GM23338 (cell line): ENCODE measurements at places on chromosomes 12 and 14.

- no peaks in the 10 kb centered on the region for H3K27me3 ChIP-seq
- H3K4me1 ChIP-seq: no peaks in the 10 kb centered on the region
- H3K4me3 ChIP-seq: no peak overlapping the region
- H3K27ac ChIP-seq: no peak overlapping the region
- no peaks in the 10 kb centered on the region for H3K36me3 ChIP-seq
Observed at GRCh38 chr14:38339696-38340095, 83.8 kb upstream of the CLEC14A start.

GRCh38 chr12:99911967-99912366 lies 72.8 kb downstream of the ANKS1B start:
- H3K27ac ChIP-seq: no peak overlapping the region
- DNase-seq: no peak
- H3K36me3 ChIP-seq: no peaks in the 10 kb centered on the region
- H3K4me3 ChIP-seq: no peak overlapping the region
- H3K4me1 ChIP-seq: no peaks in the 10 kb centered on the region
- H3K27me3 ChIP-seq: no peaks in the 10 kb centered on the region

- H3K27me3 ChIP-seq: no peaks in the 10 kb centered on the region
- no peaks in the 10 kb centered on the region for H3K36me3 ChIP-seq
- no peak overlapping the region for H3K27ac ChIP-seq
- H3K4me3 ChIP-seq: no peak overlapping the region
Observed at GRCh38 chr12:110254971-110255540, 26.0 kb upstream of the ATP2A2 start.

DNA sequence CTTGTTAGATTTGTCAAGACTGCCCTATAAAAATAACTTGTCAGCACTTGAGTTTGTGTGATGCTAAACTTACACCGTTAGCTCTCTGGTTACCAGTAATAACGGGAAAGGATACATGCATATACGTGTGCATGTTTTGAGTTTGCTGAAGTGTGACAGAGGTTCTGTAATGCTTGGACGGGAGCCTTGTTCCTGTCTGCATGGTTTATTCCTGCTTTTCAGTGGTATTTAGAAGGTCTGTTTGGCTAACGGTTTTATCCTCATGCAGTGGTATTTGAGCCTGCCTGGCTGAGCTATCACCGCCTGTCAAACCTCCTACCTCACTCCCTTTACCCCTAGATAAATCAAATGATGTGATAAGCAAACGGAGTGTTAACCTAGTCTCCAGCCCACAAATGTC lies 305.6 kb downstream of the GALC start:
- no peaks in the 10 kb centered on the region for H3K36me3 ChIP-seq
- DNase-seq: no peak

DNA sequence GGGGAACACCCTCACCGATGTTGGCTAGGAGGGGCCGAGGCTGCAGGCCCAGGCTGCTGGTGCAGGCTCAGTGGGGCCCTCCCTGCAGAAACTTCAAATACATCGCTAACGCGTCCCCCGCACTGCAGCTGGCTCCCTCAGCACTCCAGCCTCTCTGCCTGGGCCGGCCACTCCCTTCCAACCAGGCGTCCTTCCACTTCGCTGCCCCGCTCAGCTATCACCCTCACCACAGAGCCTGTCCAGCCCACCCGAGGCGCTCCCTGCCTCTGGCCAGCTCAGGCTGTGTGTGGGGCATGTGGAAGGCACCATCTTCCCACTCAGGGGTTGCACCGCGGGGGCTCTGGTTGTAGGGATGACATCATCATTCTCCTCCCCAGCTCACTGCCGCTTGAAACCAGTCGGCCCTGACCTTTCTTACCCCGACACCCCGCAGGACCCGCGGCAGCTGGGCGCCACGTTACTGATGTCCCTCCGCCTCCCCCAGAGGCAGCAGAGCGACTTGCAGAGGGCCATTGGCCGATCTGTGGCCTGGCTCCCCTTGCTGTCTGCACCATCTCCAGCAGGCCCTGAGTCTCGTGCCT lies 199.9 kb upstream of the RTL1 start:
- no peak overlapping the region for H3K27ac ChIP-seq
- H3K27me3 ChIP-seq: no peaks in the 10 kb centered on the region
- H3K4me1 ChIP-seq: peaks cover under 1% of the 10 kb centered on the region; the same call in 1 of the 2 replicates
- H3K4me3 ChIP-seq: no peak overlapping the region
- DNase-seq: no peak

GRCh38 chr12:56836800-56837663 lies 73.9 kb downstream of the HSD17B6 start:
- DNase-seq: no peak
- H3K27ac ChIP-seq: no peak overlapping the region
- no peaks in the 10 kb centered on the region for H3K36me3 ChIP-seq
- no peaks in the 10 kb centered on the region for H3K27me3 ChIP-seq
- H3K4me1 ChIP-seq: no peaks in the 10 kb centered on the region
- H3K4me3 ChIP-seq: no peak overlapping the region

GRCh38 chr12:57902478-57902969 lies 38.8 kb upstream of the ATP23 start:
- no peaks in the 10 kb centered on the region for H3K36me3 ChIP-seq
- H3K4me3 ChIP-seq: no peak overlapping the region
- no peak for DNase-seq
- H3K27ac ChIP-seq: no peak overlapping the region
- peaks cover 19% of the 10 kb centered on the region; the same call in 1 of the 2 replicates for H3K27me3 ChIP-seq

DNA sequence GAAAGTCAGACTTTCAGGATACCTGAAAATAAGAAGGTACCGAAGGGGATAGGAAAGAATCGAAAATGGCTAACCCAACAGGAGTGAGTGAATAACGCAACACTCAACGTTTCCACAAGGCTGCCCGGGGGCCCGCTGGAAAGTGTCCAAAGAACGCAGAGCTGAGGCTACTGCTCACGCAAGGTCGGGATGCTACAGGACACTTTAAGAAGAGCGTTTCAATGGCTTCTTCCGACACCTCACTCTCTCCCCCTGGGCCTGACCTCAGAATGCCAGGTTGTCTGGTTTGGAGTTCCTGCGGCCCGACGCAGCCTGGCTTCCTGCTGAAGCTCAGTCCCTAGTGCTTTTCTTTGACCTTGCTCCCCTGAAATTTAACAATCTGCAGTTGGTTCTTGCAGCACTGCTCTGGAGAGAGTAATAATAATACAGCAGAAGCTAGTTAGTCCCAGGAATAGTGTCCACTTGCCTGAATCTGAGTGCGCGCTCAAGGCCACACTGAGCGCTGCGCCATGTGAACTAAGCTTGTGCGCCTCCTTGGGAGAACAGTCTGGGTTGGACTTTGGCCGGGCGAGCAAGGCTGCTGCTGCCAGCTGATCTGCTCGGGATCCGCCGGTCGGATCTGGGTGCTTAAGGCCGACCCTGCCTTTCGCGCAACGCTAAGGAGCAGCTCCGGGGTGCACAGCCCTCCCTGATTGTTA lies 2.0 kb upstream of the ALX1 start:
- H3K4me3 ChIP-seq: peak overlapping the region; percentile 86
- H3K36me3 ChIP-seq: no peaks in the 10 kb centered on the region
- peaks cover 84% of the 10 kb centered on the region for H3K27me3 ChIP-seq
- peak; percentile 72 for DNase-seq

DNA sequence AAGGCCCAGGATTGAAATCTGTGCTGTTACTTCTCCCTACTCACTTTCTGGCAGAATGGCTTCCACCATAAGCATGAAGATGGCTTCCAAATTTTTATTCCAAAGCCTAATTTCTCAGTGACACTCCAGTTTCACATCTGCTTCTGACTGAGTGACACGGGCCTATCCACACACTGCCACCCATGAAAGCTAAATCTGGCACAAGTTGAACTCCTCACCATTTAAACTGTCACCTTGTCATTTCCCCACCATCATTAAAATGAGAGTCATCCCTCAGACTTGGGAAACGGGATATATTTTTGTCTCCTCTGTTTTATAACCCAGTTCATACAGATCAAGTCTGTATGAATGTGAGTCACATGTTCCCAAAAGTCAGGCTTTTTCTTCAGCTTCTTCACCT lies 77.1 kb downstream of the MGST1 start:
- H3K36me3 ChIP-seq: no peaks in the 10 kb centered on the region
- H3K4me1 ChIP-seq: no peaks in the 10 kb centered on the region
- H3K4me3 ChIP-seq: no peak overlapping the region
- no peak overlapping the region for H3K27ac ChIP-seq
